ENCODE measurements at places on chromosomes 7 and 10. TPM values are rescaled to one million over a fixed set of nuclear protein-coding genes. Genes with fewer than 3 reads are reported as not detected.

ASAH2B gene
- 1.2 TPM for total RNA-seq

NPC1L1 gene
- 0.10 TPM for total RNA-seq

SPAG6 gene
- not detected for total RNA-seq

HOXA11 gene
- total RNA-seq: not detected

NPSR1 gene
- not detected for total RNA-seq

ELFN1 gene
- total RNA-seq: not detected

CACNA2D1 gene
- not detected for total RNA-seq

KNDC1 gene
- total RNA-seq: 1.1 TPM

DMTF1 gene
- 167 TPM for total RNA-seq

C10orf67 gene
- total RNA-seq: 0.49 TPM
